ENCODE measurements at places on chromosomes 7 and 10.

DNA sequence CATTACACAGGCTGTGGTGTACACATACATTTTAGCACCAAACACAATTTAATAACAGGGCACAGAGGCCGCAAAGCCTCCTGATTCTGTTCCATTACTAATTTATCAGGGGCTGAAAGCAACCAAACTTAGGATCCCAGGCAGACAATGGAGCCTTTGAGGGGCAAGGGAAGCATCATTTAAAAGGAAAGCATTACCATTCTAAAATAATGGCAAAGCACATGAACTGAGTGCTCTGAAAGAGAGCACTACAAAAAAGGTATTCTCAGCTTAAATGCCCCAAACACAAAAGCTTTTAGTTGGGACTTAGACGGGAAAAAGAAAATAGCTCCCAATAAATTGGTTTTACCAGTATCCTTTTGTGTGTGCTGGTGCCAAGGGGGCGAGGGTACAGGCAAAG is 282.0 kb upstream of the ETV1 start:
- DNase-seq = no peak

DNA sequence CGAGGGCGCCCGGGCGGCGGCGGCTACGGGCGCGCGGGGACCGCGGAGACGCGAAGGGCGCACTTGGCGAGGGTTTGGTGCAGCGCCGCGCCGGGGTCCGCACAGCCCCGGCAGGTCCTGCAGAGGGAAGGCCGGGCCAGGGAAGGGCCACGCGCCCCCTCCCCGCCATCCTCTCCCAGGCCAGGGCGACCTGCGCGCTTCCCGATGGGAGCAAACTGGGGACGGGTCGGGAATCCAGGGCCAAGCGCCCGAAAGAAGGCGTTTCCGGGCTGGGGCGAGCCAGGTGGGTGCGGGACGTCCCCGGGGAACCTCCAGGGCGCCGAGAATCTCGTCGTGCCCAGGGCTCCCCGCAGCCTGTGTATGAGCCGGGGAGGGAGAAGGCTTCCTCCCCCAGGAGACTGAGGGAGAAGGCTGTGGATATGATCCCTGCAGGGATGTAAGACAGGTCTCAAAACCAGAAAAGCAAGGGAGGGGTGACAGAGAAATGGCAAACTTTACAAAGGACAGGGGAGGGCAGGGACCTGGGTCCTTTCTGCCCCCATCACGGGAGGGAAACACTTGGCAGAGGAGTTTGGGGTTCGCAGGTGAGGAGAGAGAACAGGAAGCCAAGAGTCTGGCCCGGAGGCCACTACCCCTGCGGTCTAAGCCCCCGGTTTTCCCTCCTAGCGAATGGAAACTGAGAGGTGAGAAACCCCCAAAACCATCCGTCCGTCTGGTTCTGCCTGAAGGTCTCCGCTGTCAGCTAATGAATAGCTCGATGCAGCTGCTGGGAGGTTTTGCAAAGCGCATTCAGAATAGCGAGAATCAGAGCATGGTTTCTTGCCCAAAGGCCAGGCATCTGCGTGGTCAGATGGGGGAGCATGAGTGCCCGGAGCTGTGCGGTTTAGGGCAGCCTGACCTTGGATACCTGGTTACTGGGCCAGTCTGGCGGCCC is 674 bp downstream of the AMZ1 start:
- DNase-seq = no peak

- DNase-seq = no peak
Measured at GRCh38 chr7:84105586-84105985, 89.0 kb downstream of the SEMA3A start.

- DNase-seq = peak; percentile 58
Measured at GRCh38 chr7:30799206-30799975, 28.2 kb downstream of the MINDY4 start.

- peak; percentile 30 for DNase-seq
Measured at GRCh38 chr10:70803775-70804420, 11.8 kb upstream of the SGPL1 start.

GRCh38 chr7:141708351-141708750 is at the start of gene WEE2:
TSS of gene WEE2 (plus strand) at chr7:141708353. CDS start at chr7:141708759, 406 bp downstream.
- DNase-seq = no peak

GRCh38 chr10:132654121-132654571 is 116.6 kb downstream of the INPP5A start:
- no peak for DNase-seq

DNA sequence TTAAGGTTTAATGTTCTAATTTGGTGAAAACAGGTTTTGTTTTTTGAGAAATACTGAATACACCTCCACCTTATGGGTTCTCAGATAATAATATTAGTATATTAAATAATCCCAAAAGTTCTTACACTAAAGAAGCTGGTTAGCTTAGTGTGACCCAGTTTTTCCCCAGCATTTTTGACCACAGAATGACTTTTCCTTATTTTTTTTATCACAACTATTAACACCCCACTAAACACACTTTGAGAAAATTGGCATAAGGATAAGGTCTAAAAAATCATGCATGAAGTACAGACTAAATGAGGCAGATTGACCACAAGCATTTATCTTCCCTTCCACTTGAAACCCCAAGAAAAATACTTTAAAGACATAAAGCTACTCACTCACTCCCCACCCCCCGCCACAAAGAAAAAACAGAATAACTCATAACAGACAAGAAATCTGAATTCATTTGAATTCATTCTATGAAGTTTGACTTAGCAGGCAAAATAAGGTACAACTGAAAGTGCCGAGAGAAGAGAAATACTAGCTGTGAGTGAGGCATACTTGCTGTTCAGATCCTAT is 49.7 kb upstream of the WNT16 start:
- DNase-seq = no peak

DNA sequence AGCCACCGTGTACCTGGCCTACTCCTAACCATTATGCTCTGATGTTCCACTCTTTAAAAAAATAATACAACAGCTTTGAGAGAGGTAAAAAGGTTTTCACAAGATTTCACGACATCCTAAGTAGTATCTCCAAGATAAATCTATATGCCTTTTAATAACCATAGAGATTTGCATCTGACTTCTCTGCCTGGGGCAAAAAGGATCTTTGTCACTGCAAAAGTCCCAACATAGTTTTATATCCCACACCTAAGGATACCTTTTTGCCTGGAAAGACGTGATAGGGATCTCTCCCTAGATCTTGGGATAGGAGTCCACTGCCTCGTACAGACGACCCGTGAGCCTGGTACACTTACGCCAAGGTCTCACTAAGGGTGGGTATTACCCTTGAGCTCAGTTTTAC is 31.4 kb upstream of the SVIL start:
- DNase-seq = no peak

DNA sequence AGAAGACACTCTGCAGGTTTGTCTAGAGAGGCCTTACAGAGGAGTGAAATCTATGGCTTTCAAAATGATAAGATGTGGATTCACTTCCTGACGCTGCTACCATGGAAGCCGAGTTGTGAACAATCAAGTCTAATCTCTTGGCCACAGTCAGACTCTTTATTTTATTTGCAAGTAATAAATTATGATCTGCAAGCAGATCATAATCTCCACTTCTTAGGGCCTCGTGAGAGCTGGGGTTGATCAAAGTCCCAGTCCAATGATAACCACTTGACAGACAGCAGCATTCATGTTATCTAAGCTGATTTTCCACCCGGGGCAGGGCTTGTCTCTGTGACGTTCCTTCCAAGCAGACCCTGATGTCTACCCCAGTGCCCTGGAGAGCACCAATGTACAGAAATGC is 776.4 kb upstream of the AUTS2 start:
- no peak for DNase-seq

DNA sequence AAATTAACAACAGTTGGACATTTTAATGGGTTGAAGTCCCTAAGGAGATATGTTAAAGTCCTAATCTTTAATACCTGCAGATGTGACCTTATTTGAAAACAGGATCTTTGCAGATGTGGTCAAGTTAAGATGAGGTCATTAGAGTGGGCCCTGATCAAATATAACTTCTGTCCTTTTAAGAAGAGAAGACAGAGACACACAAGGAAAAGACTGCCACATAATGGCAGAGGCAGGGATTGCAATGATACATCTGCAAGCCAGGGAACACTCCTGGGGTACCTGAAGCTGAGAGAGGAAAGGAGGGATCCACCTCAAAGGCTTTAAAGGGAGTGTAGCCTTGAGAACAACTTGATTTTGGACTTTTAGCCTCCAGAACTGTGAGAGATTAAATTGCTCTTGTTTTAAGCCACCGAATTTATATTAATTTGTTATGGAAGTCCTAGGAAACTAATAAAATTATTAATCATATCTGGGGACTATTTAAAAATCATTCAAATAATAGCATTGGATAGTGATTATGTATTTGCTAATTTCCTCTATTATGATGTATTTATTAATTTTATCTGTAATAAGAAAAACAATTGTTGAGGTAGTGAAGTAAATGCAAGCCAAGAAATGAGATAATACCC is 700.0 kb upstream of the PCDH15 start:
- DNase-seq = no peak

- no peak for DNase-seq
Measured at GRCh38 chr7:54846273-54846672, 87.3 kb upstream of the SEC61G start.

DNA sequence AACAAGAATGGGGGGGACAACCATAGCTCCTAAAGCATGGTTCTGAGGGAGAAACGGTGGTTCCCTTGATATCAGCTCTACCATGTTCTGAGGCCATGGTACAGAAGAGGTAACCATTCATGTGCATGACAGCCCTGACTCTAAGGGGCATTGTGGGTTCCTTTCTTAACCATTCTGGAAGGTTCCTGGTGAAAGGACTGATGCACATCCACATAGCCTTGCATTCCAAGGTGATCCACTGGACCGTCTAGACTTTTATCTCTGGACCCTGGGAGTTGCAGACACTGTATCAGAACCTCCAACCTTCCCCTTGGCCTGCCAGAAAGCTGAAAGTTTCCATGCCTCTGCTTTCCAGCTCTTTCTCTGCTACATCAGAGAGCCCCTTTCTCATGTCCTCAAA is 344.3 kb downstream of the KCNMA1 start:
- no peak for DNase-seq

GRCh38 chr7:90587766-90588165 is 8.4 kb upstream of the CDK14 start:
- no peak for DNase-seq

- DNase-seq = no peak
Measured at GRCh38 chr10:42812028-42812427, 29.4 kb downstream of the BMS1 start.

GRCh38 chr7:64834989-64835388 is 40.8 kb downstream of the ZNF138 start:
- DNase-seq = no peak

- peak; percentile 95 for DNase-seq
Measured at GRCh38 chr10:125201108-125201524, 40.8 kb upstream of the CTBP2 start.

DNA sequence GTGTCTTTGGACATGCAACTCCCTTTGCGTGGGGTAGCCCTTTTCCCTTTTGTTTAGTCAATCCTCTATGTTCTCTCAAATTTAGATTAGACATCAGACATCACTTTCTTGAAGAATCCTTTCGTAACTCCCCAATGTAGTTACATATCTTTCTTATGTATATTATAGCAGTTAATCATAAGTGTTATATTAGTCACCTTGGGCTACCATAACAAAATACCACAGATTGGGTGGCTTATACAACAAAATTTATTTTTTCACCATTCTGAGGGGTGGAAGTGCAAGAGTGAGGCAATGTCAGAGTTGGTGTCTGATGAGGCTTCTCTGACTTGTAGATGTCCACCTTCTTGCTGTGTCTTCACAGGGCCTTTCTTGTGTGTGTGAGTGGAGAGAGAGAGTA is 105.7 kb downstream of the PHTF2 start:
- no peak for DNase-seq

- no peak for DNase-seq
Measured at GRCh38 chr10:102408131-102408727, 10.4 kb downstream of the PSD start.

GRCh38 chr7:42698600-42699374 is 213.1 kb downstream of the C7orf25 start:
- no peak for DNase-seq

DNA sequence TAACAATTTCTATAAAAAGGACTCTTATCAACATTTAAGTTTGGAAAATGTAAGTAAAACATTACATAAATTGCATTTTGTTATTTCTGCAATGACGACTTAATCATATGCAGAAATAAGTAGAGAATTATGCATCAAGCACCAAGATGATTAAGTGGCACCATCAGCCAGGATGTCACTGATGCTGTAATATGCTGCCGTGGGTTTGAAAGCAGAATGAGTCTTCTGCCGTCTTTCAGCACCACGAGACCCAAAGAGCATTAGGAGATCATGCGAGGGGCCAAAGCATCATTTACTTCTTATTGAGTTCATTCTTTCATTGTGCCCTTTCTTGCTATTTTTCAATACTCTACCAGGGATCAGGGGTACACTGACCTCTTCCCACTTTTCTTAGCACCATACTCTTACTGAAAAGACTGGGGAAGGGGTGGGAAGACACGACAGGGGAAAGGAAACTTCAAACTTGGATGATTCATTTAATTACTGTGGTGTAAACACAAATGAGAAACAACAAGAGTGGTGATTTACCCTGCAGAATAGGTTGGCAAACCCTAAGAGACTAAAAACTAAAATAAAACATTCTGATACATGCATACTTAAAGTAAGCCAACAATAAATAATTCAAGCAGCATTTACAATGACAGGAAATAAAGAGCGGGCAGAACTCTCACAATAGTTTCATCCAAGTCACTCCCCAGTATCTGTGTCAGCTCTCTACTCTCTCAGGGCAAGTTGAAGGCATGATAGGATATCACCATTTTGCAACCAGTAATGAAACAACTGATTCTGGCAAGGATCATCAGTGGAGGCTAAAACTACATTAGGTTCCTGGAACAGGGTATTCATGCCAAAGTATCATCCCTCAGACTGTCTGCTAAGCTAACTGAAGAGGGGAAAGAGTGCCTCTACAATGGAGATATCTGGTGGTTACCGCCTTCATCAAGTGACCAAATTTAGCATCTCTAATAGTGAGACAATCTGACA is 70.8 kb downstream of the CUL2 start:
- no peak for DNase-seq

Measured in epithelial cell of proximal tubule (primary cell).